ENCODE measurements at places on chromosomes 2 and 18.

- peak; percentile 55 for DNase-seq
Measured at GRCh38 chr2:43169987-43170386, 56.4 kb downstream of the ZFP36L2 start.

DNA sequence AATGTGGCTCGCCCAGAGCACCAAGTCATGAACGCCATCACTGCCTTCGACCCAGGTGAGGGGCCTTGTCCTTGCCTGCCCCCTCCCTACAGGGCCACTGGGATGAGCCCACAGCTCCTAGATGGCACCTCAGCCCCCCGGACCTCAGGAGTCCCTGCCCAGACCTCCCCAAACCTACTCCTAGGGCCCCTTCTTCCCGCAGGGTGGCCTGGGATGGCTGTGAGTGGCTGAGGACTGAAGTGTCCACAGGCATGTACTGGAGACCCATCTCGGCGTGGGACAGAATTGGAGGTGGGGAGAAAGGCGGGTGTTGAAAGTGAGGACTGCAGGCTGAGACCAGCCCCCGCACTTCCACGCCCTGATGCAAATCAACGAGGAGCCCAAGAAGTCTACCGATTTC is 2.8 kb upstream of the TUBB6 start:
- no peak for DNase-seq

DNA sequence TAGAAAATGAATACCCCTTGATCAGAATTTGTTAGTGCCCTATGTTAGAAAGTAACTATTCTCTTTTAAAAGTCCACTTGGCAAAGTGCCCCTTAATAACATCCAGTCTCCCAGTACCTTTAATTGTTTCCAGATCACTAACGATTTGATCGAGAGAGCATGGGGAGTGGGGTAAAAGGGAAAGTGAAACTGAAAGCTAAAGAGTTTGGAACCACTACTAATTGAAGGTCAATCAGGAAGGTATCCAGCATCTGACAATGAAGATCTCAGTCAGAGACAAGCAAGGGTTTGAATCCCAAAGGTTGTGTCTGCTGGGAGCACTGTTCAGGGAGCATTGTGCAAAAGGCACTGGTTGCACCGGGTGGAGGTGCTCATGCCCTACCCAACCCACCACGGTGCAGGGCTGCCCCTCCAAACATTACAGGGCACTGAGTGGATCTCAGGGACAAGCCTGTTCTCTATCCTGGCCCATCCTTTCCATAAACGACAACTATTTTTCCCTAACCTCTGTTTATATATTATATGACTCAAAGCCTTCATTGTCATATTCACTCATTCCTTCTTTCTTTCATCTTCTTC is 14.6 kb upstream of the RIT2 start:
- no peak for DNase-seq

DNA sequence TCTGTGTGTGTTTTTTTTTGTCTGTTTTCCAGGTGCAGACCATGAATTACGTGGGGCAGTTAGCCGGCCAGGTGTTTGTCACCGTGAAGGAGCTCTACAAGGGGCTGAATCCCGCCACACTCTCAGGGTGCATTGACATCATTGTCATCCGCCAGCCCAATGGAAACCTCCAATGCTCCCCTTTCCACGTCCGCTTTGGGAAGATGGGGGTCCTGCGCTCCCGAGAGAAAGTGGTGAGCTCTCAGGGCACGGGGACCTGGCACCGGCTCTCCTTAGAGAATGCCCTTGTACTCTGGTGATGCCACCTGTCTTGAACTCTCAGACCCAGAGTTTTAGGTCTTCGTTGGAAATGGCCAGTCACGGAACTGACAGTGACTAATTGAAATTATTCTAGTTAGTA is 19.1 kb downstream of the LPIN1 start:
- no peak for DNase-seq

GRCh38 chr2:189091253-189091652 is 88.3 kb downstream of the COL5A2 start:
- no peak for DNase-seq

DNA sequence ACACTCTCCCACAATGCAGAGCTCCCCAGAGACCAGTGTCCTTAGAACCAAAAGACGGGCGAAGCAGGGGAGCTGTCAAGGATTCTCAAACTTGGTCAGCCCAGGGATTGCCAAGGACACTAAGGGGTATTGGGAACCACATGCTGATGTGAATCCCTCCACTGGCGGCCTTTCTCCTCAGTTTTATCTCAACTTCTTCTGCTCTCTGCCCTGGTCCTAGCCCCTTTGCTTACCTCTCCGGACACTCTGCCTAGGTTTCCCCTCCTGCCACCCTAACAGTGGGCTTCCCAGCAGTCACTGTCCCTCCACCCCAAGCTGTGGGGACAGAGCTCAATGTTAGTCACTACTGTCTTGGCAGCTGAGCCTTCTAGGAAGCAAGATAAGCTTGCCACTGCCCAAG is 61.1 kb downstream of the POLR1A start:
- no peak for DNase-seq

DNA sequence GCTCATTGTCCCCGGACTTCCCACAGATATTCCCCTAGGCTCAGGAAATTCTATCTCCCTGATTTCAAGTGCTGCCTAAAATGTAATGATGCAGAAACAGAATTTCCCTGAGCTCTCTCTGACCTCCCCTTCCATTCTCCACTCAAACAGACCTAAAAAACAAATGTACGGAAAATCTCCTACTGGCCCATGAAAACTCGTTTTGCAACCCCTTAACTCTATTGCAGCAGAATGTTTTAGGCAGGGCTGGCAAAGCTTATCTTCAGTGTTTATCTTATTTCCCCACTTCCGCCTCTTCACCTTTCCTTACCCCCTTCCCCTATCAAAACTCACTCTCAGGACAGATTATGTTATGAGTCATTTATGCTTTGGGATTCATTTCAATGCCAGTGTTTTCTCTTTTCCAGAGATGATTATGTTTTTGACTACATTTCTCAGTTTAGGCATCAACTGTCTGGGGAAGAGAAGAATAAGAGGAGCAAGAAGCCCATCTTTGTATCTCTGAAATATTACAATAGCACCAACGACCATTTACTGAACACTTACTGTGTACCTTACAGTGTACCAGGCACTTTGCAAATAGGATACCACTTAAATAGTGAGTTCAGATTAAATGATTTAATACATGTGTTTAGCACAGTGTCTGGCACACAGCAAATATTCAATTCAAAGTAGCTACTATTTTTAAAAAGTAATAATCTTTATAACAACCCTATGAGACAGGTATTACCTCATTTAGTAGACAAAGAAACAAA is 53.9 kb upstream of the STPG4 start:
- DNase-seq = no peak

DNA sequence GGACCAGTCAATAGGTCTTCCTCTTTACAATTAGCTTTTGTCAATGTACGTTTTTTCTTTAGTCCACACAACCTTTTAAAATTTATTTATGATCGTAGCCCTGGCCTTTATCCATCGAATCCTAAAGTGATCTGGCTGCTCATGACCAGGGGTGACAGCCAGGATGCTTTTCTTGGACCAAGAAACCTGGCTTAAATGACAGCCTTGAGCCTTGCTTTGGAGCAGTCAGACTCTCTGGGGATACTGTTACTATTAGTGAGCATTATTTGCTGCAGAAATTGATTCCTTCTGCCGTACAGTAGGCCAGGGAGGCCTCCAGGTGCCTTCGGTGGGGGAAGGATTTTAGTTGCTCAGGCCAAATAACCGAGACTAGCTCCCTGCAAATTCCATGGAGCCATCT is 70.2 kb downstream of the AGAP1 start:
- no peak for DNase-seq

All from stimulated activated CD4-positive, alpha-beta T cell treated with anti-CD3 and anti-CD28 coated beads, Interleukin-15, amount 100 ng/mL, for 48 hours (primary cell).